ENCODE measurements at places on chromosomes 2 and 18.

DNA sequence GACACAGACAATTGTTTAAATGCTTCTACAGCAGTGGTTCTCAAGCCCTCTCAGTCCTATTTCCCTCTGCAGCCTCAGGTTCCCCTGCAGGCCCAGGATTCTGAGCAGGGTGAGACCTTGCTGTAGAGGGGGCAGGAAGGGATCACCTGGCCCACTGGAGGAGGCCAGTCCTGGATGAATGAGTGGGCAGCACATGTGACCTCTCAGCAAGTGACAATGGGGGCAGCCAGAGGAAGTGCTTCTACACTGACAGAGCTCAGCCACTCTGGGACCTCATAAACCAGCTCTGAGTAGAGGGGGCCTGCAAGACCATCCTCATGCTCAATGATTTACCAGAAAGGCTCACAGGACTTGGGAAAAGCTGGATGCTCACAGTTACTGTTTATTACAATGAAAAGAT is 63.2 kb downstream of the ASB1 start:
- no peak for DNase-seq

DNA sequence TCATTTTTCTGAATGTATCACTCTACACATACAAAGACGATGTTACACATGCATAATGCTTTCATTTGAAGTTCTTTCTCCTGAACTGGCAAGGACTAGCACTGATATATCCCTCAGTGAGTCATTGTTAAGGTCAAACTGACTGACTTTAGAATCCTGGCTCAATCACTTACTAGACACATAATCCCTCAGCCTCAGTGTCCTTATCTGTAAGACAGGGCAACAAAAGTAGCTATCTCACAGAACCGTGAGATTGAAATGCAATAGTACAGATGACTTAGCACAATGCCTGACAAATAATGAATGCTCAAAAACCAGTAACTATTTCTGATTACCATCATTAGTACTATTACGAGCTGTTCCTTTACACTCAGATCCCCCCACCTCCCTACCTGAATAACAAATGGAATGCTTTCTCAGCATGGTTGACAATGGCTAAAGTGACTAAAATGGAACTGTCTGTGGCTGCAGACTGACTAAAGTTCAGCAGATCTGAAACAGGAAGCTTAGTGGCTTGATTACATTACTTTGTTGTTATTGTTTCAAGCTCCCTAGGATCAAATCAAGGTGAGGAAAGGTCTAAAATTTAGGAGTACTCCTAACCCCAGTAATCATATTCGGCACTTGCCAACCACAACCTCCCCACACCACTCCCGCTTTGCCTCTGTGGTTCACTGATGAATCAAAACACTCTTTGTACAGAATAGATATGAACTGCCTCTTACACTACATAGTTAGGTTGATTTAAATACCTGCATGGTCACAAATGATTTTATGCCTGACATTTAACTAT is 35.8 kb upstream of the CACNB4 start:
- DNase-seq = no peak

DNA sequence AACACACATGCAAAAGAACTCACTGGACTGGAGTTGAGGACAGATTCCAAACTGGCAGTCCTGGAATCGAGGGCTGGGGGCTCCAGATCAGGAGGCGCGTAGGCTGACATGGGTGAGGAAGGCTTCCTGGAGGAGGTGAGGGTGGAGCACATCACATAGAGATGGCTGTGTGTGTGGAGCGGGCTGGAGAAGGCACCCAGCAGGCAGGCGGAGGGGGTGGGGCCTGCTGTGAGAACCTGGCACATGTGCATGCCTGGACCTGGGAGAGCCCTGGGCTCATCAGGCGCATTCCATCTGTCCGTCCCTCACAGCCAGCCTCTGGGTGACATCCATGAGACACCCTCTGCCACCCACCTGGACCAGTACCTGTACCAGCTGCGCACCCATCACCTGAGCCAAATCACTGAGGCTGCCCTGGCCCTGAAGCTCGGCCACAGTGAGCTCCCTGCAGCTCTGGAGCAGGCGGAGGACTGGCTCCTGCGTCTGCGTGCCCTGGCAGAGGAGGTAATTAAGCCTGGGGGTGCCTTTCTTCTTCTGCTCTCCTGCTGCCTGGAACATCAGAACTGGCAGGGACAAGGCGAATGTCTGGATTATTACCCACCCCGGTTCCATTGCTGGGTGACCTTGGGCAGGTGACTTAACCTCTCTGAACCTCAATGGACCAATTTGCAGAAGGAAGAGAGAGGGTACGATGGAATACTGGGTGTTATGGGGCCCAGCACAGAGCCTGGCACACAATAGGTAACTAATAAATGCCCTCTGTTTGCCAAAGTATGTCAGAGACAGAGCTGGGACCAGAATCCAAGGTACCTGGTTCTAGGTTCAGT is 108.3 kb downstream of the DYSF start:
- DNase-seq = no peak

- no peak for DNase-seq
Observed at GRCh38 chr2:233563663-233564430, 2.7 kb downstream of the USP40 start.

- DNase-seq = no peak
Observed at GRCh38 chr2:38700881-38701458, 35.1 kb downstream of the GALM start.

DNA sequence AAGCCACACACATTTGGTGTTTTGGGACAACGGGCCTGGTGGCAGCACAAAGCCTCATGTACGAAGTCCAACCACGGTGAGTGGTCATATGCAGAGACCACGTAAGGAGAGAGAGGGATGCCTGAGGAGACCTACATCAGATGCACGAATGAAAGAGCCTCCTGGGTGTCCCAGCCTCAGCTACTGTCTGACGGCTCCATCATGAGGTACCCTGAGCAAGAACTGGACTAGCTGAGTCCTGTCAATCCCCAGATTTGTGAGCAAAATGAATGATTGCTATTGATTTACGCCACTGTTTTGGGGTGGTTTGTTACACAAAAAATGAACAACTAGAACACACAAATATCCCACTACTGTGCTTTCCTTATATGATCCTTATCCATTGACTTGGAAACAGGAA is 275.7 kb upstream of the KYNU start:
- DNase-seq = no peak

GRCh38 chr2:118954297-118955060 is 12.5 kb downstream of the MARCO start:
- peak; percentile 61 for DNase-seq

DNA sequence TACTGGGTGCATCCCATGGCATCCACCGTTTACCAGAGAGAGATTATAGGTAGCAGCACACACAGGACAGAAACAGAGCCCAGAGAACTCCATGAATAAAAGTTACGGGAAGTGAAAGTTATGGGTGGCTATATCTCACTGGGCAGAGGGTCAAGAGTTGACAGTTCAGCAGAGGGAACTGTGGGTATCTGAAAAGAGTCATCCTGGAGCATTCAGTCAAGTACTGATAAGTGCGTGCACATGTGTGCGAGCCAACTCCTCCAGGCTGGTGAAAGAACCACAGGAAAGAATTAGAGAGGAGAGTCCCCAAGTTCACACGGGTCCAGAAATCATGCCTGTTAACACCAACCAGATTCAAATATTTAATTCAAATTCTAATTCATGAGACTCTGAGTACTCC is 1588.2 kb downstream of the LRP1B start:
- no peak for DNase-seq

DNA sequence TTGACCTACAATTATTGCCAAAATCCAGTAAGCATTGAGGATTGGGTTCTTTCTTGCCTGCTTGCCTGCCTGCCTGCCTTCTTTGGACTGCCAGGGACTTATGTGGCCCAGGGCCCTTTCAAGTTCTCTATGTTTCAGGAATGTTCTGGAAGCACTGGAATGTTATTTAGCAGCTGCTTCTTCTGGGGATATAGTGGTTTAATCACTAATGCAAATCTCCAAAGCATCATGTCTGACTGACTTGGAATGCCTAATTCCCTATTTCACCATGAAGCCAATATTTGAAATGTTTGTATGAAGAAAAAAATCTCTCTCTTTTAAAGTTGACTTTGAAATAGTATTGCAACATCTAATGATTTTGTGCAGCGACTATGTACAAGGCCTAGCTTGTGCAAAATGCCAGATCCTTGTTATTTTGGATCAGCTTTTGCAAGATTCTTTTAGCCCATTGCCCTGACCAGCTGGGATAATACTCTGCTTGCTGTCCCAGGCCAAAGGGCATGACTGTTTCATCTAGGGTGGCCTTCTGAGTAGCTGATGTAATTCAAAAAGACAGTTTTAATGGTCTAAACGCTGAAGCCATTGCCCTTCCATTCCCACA is 204.6 kb downstream of the RND3 start:
- DNase-seq = no peak

DNA sequence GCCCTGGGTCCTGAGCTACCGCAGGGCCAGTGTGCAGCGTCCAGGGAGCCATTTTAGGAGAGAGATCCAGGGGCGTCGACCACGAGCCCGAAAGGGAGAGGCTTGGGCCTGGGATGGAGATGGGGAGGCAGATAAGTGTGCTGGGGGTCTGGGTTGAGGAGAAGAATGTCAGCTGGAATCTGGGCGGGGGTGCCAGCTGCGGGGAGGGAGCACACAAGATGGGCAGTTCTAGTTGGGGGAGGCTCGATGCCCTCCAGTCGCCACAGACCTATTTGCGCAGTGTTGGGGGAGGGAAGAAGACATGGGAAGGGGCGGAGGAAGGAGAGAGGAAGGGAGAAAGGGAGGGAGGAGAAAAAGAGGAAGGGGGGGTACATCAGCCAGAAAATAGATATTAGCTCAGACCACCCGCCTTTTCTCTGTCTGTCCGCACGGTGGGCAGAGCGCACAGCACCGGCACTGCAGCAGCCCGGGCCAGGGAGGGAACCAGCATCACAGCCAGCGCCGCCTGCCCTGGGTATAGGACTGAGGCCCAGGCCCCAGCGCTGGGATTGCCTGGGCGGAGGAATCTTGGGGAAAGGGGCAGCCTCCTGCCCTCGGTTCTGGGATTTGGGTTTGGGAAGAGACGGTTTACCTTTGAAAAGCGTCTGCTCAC is 1.9 kb upstream of the HOXD11 start:
- DNase-seq = peak; percentile 25

GRCh38 chr2:237909801-237910475 is 50.5 kb downstream of the RAMP1 start:
- DNase-seq = no peak

DNA sequence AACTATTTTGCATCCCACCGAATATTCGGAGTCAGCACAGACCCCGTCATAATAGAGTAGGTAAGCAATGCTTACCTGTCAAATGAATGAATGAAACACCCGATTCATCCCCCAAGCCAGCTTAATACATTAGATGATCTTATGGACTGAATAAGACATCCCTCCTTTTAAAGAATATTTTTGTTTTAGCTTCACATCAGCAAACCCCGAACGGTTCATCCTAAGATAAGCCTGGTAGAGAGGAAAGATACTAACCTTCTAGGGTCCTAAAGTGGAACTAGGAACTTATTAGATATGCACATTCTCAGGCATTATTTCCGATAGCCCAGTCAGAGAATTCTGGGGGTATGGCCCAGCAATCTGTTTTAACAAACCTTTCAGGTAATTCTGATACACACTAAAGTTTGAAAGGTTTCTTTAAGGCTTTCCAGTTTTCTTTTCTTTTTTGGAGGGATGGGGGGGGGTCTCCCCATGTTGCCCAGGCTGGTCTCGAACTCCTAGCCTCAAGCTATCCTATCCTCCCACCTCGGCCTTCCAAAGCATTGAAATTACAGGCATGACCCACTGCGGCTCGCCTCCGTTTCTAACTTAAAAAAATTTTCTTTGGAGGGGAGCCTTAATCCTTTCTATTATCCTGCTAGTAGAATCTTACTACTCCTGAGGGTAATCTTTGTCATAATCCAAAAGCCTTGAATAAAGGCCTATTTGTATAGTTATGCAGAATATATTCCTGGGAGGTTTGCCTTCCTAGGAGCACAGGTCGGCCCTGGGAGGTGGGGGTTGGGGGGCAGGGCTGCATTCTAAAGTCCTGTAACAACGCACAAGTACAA is 1.0 kb upstream of the ACTR3 start:
- DNase-seq = no peak

DNA sequence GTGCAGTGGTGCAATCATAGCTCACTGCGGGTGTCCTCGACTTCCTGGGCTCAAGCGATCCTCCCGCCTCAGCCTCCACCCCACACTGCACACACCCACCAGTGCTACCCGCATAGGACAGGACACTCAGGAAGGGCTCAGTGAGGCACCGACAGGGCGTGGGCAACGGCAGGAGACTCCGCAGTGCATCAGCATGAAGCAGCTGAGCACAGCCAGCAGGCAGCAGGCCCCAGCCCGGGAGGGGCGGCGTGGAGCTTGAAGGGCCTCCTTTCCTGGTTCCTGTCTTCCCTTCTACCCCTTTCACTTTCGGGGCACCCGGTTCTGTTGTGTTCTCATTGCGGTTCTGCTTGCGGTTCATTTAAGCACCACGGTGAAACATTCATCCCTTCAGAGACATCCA is 89.8 kb downstream of the ZNF516 start:
- DNase-seq = no peak

DNA sequence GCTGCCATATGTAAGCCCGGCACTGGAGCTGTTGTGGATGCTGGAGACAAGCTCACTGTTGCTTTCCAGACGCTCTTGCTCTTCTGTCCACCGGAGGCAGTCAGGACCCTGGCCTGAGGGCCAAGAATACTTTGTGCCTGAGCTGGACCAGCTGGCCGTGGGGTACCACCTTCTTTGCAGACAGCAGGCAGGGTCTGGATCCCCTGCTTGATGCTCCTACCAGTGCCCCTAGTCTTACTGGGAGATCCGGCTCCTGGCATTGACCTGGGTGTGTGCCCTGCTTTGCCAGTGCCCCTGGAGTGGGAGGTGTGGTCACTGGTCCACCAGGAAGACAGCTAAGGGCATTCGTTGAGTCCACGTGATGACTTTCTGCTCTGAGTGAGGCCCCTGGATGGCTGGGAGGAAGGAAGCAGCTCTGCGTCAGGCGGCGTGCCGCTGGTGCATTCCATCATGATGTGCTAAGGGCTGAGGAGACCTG is 59.3 kb downstream of the LRRFIP1 start:
- DNase-seq = peak; percentile 62

DNA sequence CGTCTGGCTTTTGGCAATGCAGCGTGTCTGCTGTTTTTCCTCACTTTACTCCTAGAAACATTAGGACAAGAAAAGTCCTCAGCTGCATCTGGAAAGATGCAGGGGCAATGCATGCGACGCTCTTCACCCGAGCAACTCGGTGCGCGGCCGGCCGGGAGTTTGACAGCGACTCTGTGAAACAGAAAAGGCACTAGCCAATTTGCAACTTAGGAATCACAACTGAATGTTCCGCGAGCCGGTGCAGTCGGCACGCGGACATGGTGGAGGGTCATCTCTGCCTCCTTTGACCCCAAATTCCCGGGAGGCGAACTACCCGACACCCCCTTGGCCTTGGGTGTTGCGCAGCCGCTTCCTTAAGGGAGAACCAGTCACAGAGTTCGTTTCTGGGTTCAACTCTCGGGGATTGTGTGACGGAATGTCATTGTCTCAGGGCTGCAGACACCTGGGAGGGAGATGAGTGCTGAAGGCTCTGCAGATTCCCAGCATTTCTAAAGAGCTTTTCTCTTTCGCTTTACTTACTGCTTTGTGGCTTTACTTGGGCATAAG is 9.8 kb downstream of the NR4A2 start:
- no peak for DNase-seq

All from CD4-positive, alpha-beta T cell (primary cell).